ENCODE measurements at places on chromosomes 4 and X.

DNA sequence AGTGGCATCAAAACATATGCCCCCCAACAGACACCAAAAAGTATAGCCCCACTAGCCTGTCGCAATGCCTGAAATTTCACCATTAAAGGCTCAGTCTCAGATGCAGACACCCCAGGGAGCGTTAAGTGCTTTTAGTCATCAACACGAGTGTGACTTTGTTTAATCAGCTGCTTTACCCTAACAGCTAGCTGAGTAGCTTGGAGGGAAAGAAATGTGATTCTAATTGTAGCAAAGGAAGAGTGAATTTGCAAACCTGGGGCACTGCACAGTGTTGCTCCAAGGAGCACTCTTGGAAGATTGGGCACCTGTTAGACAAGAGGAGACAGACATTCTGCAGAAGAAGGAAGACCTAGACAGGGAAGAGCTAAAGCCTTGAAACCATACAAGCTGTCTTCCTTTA, 145.1 kb downstream of the BEND2 start:
- no peak for DNase-seq

DNA sequence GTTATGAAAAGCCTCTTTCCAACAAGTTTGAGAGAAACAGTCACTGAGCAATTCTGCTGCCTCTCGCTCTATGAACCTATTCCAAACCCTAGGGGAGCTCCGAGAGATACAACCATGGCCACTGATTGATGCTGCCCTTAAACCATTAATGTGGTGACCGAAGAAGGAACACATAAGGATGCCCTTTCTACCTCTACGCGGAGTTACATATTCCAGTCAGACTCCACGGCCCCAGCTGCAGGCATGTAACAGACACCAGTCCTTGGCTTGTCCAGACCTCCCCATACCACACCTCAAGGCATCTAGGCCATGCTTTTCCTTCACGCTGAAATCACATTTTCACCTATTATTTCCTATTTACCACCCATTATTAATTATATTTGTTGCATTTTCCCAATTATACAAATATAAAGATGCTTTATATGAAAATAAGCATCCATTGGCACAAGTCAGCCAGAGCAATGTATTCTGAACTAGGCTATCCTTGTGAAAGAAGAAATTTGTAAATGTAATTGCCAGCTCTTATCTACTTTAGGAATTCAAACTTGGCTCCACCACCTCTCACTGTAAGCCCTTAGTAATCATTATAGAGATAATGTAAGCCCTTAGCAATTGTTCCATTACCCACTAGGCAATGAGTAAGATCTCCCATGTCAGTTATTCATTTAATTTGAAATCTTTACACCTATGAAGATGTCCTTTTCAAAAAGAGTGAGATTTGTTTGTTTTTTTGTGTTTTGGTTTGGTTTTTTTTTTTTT, 338.4 kb downstream of the NR3C2 start:
- DNase-seq = no peak

DNA sequence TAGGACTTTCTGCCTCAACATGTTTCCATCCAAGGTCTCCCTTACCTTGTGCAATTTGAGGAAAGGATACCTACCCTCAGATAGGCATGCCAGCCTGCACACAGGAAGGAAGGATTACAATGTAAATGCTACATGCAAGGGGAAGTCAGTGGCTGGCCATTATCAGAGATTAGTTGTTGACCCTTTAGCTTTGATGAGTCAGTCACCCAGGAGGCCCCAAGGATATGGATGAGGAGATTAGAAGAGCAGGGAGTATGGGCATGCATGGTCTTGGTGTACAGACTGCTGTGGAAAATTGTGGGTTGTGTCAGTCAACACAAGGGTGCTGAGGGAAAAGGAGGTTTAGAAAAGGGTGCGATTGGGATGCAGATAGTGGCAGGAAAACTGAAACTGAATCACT, 92.0 kb downstream of the GUCY2F start:
- DNase-seq = no peak

GRCh38 chrX:68867458-68868112, 38.8 kb downstream of the EFNB1 start:
- DNase-seq = no peak

DNA sequence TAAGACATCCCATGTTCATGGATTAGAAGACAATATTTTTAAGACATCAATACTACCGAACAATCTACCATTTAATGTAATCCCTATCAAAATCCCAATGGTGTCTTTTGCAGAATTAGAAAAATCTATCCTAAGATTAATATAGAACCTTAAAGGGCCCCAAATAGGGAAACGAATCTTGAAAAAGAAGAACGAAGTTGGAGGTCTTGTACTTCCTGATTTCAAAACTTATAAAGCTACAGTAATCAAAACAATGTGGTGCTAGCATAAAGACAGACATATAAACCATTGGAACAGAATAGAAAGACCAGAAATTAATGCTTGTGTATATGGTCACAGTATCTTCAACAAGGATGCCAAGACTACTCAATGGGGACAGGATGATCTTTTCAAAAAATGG, 42.0 kb downstream of the CENPE start:
- no peak for DNase-seq

DNA sequence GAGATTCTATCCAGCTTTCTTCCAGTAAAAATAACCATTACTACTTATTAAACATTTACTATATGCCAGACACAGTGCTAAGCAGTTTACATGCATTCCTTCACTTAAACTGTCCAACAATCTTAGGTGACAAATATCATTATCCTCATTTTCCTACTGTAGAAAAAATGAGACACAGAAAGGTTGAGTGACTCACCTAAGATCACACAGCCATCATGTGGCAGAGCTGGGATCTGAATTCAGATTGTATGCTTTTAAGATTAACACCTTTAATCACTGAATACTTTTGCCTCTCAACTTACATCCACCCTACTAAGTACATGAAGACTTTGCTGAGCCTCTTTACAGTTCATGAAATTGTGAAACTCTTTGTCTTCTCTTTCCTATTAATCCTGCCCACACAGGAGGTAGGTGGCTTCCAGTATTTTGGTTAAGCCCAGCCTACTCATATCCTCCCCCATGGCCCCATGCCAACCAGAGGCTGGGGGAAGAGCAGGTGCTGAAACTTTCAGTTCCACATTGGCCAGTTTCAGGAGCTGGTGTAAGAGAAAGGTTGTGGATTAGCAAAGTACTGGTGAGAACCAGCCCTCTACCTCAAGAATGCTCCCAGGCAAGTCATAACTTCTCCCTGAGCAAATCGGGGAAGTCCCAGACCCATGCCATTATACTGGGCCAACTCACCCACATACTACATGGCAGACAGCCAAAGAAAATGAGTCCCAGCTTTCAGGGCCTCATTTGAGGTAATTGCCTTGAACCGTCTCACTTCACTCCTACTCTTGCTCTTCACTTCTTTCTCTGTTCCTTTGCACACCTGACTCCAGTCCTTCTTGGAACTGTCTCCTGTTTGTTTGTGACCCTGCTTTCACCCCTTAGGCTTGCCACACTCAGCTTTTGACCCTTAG, 211.1 kb downstream of the GUCY2F start:
- DNase-seq = no peak

DNA sequence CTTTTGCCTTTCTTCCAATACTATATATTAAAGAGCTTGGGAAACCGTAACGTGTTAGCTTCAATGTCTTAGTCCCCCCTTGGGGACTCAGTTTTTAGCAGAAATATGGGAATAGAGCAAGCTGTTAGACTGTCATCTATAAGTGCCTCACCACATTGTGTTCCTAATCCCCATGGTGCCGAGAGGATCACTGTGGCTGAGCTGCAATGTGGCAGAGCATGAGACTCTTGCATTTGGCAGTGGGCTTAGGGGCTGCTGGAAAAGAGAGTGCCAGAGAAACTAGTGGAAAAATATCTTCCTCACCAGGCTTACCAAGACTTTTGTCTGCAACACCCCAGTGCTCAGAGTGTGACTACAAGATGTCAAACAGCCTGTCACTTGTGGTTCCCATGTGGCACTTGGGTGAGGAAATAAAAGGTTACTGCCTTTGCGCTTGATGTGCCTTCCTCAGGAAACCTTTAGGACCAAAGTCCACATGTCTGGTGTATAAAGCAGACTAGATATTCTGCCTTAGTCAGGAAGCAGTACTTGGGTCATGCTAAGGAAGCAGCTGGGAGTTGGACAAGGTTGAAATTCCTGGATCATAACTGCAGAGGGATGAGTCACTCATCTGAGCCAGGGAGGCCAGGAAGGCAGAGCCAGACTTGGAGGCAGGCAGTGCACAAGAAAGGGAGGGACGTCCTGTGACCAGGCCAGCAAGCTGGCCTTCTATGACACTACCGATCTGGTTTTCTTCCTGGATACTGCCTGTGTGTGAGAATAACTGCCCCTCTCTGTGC, 9.7 kb upstream of the MAGEA4 start:
- DNase-seq = peak; percentile 49

GRCh38 chrX:9530848-9531274, 66.0 kb downstream of the TBL1X start:
- DNase-seq = peak; percentile 33

DNA sequence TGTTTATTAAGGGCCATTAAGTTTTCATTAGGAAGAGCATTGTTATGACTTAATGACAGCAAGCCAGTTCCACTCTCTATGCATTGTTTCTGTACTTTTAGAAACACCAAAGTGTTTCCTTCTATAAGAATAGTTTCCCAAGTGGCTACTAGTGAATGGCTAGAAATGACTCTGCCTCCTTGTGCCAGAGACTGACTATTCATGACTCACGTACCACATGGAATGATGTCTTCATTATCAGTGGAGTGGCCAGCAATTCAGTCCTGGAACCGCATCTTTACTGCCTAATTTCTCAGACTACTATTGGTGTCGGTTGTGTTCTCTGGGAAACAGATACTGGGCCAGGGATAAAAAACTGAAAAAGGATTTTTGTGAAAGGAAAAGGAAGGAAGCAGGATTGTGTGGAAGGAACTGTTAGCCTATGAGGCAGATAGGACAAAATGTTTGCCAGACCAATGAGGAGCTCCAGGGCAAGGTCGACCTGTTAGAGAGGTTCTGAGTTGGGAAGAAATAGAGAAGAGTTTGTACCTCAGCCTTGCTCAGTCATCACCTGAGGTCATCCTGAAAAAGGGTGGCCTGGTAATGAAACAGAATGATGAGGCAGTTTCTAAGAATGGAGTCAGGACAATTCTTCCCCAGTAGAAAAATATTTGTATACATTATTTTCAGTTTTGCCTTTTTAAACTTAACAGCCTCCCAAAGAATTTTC, 218.6 kb downstream of the SPCS3 start:
- DNase-seq = no peak

GRCh38 chrX:74292808-74293123, 11.2 kb upstream of the ZCCHC13 start:
- no peak for DNase-seq

DNA sequence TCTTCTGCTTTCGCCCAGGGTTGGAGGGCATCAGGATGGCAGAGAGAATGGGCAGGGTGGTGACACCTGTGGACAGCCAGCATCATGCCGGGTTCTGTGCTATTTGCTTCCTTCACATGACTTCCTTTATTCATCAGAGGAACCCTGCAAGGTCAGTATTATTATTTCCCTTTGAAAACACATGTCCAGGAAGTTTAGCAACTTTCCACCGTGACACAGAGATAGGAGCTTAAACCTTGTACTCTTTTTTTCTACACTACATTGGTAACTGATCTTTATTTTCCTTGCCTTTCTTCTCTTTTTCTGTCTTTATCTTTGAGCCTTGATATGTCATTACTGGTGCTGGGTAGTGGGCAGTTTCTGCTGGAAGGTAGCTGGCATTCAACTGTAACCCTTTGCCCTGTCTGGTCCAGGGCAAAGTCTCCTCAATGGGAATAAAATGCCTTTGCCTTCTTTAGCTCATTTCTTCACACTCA, 5.0 kb upstream of the MGST2 start:
- no peak for DNase-seq

- no peak for DNase-seq
These were observed 63.9 kb downstream of the USP26 start for GRCh38 chrX:133033010-133033409.

DNA sequence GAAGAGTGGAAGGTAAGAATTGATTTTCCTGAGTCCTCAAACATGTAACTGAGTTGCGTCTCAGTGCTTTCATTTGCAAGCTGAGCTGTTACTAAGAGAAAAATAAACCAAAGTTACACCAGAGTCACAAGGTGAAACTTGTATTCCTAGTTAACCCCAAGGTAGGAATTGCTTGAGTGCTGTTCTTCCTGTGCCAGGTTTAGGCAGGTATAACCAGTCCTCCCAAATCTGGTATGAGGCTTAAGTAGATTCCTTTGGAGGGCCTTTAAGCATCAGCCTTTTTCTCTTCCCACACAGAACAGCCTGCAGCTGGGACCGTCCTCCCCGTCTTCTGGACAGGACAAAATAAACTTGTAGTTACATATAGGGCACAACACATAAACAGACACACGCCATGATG, 2.3 kb upstream of the BTC start:
- DNase-seq = no peak

DNA sequence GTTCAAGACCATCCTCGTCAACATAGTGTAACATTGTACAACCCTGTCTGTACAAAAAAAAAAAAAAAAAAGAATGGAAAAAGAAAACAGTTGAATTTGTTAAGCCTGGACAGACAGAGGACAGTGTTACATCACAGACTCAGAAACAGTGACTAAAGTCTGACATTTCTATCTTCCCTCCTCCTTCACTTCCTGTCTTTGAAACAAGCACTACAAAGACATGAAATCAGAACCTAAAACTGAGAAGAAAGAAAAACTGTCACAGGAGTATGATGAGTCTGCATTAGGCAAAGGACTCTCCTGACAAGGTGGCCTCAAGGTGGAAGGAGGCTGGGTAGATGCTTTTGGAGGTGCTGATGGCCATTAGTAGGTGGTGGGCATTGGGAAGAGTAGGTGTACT, 126.7 kb downstream of the RBM47 start:
- DNase-seq = no peak

- no peak for DNase-seq
These were observed 69.1 kb upstream of the HPGD start for GRCh38 chr4:174591243-174592021.

- no peak for DNase-seq
These were observed 19.0 kb upstream of the PAGE4 start for GRCh38 chrX:49809891-49810632.

GRCh38 chrX:116284400-116284799, 113.9 kb downstream of the AGTR2 start:
- DNase-seq = no peak

GRCh38 chrX:149152941-149153340, 352.2 kb downstream of the IDS start:
- no peak for DNase-seq

DNA sequence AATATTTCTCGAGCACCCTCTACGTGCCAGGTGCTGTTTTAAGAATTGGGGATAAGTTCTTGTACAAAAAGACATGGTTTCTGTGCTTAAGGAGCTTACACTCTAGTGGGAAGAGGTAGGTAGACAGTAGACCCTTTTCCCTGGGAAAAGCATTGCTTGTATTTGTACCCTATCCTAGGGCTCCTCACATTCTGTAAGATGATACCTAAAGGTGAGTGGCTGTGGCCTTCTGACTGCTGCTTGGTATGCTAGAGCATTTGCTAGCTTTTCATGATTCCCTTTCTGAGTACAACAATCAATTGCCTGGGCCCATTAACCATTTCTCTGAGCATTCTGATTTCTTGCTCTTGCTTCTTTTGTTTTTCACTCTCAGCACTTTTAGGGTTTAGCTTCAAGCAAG, 286.6 kb downstream of the ZIC3 start:
- DNase-seq = no peak

All from smooth muscle cell of the brain vasculature (primary cell).